Activated CD4-positive, alpha-beta T cell treated with anti-CD3 and anti-CD28 coated beads, Interleukin-2, amount 50 U/mL, for 1 hour (primary cell): ENCODE measurements at places on chromosomes 2 and 18.

- DNase-seq: no peak
Measured at GRCh38 chr18:24234850-24235418, 96.1 kb downstream of the CABYR start.

DNA sequence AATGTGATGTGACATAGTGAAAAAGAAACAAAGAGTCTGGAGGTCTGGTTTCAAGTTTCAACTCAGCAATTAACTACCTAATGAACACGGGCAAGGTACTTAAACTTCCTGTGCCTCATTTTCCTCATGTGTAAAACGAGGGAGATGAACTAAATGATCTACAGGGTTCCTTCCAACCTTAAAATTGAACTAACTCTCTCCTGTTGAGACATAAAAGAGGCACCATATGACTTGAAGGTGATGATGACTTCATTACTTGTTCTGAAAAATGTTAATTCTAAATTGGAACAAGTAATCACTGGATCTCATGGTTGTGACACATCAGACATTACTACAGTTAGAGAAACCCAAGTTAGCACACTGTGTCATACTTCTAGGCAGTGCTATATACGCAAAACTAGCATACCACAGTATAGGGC lies 8.9 kb upstream of the REL start:
- no peak for DNase-seq

GRCh38 chr18:10240973-10241372 lies 213.5 kb upstream of the APCDD1 start:
- DNase-seq: no peak

DNA sequence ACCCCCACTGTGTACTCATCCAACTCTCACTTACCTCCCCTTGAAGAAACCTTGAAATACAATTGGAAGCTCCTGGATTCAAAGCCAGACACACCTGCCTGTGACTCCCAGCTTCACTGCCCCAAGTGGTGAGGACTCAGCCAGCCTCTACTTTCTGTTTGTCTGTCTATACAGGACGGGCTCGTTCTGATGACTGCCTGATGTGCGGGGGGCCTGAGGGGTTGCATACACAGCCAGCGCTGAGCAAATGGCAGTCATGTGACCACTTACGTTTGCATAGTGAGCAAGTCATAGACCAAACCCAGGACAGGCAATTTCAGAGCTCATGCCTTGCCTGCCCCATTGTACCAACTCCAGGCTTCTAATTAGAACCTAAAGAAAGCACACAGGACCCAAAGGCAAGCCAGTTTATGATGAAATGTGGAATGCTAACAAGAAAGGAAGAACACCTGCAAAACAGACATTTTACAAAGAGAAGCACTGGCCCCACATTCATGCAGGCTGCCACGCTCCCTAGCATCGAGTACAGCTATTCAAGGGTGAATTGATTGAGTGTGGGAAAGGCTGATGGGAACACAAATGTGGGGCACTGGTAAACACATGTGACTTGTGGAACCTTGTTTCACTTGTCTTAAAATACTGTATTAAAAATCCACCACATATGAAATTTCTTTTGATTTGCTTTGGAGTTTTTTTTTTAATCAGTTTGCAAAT lies 137.8 kb downstream of the LNPK start:
- DNase-seq: no peak

- no peak for DNase-seq
Measured at GRCh38 chr18:33755931-33756560, 178.0 kb downstream of the ASXL3 start.

DNA sequence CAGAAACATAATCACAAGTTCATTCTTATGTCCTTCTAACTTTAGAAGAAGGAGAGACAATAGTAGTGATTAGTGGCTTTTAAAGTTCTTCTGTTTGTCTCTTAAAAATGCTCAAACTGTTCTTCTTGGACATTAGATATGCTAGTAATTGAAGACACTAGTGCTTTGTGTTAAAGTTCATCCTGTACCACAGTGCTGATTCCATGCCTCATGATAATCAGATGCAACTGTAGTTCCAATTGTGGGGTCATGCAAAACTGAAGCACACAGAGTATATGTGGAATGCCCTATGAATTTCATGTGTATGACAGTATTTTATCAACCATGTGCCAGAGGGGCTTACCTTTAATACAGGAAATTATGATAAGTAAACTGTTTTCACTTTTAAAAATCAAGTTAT lies 11.4 kb upstream of the KCNJ13 start:
- no peak for DNase-seq

- DNase-seq: no peak
Measured at GRCh38 chr2:98895221-98895620, 40.8 kb downstream of the CRACDL start.
